ENCODE measurements at places on chromosomes 3 and 15.

GRCh38 chr15:34808016-34808415 is 12.7 kb upstream of the ACTC1 start:
- no peak overlapping the region for H3K27ac ChIP-seq
- peak; percentile 12 for DNase-seq
- H3K27me3 ChIP-seq = no peaks in the 10 kb centered on the region
- no peak overlapping the region for H3K4me3 ChIP-seq

- H3K27me3 ChIP-seq = no peaks in the 10 kb centered on the region
- no peak overlapping the region for H3K4me3 ChIP-seq
- H3K27ac ChIP-seq = no peak overlapping the region
- H3K4me1 ChIP-seq = no peaks in the 10 kb centered on the region
- no peak for DNase-seq
- no peaks in the 10 kb centered on the region for H3K36me3 ChIP-seq
These were observed 4.6 kb downstream of the MYH15 start for GRCh38 chr3:108505811-108506210.

- no peaks in the 10 kb centered on the region for H3K4me1 ChIP-seq
- no peak overlapping the region for H3K27ac ChIP-seq
- DNase-seq = no peak
- no peaks in the 10 kb centered on the region for H3K27me3 ChIP-seq
- H3K36me3 ChIP-seq = no peaks in the 10 kb centered on the region
These were observed 33.8 kb upstream of the IGF2BP2 start for GRCh38 chr3:185858502-185859225.

DNA sequence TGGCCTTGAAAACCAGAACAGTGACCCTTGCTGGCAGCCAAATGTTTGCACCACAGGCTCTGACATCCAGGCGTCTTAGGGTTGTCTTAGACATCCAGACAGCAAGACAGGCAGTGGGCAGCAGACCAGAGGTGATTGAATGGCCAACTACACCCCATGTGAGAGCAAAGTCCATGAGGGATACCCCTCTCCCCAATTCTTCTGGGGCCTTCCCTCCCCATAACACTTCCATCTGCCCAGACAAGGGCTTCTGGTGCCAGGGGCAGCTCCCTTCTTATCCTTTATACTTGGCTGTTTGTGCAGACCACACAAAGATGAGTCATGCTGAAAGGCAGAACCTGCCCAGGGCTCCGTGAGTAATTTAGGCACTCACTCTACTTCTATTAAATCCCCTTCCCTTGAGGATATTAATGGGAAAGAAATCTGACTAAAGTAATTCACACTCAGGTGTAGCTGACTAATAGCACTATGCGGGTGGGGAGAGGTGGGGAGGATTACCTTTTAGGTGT is 257.9 kb downstream of the UACA start:
- peak; percentile 88 for DNase-seq
- peaks cover 43% of the 10 kb centered on the region for H3K27me3 ChIP-seq
- peaks cover 38% of the 10 kb centered on the region for H3K4me1 ChIP-seq
- H3K4me3 ChIP-seq = no peak overlapping the region
- no peak overlapping the region for H3K27ac ChIP-seq

GRCh38 chr3:96619475-96619874 is 194.9 kb upstream of the EPHA6 start:
- no peaks in the 10 kb centered on the region for H3K4me1 ChIP-seq
- H3K36me3 ChIP-seq = no peaks in the 10 kb centered on the region
- no peak overlapping the region for H3K27ac ChIP-seq
- H3K4me3 ChIP-seq = no peak overlapping the region

GRCh38 chr3:157418104-157418503 is 18.5 kb upstream of the PTX3 start:
- H3K36me3 ChIP-seq = no peaks in the 10 kb centered on the region
- peaks cover 6% of the 10 kb centered on the region for H3K4me1 ChIP-seq
- H3K4me3 ChIP-seq = no peak overlapping the region
- no peaks in the 10 kb centered on the region for H3K27me3 ChIP-seq

GRCh38 chr3:170714562-170715535 is 129.0 kb upstream of the SLC7A14 start:
- peaks cover 3% of the 10 kb centered on the region for H3K4me1 ChIP-seq
- H3K36me3 ChIP-seq = no peaks in the 10 kb centered on the region
- H3K27me3 ChIP-seq = no peaks in the 10 kb centered on the region
- DNase-seq = peak; percentile 79

- no peak overlapping the region for H3K27ac ChIP-seq
- H3K4me1 ChIP-seq = no peaks in the 10 kb centered on the region
- H3K4me3 ChIP-seq = no peak overlapping the region
- peaks cover 75% of the 10 kb centered on the region for H3K27me3 ChIP-seq
These were observed 55.3 kb downstream of the LINGO1 start for GRCh38 chr15:77577366-77577950.

DNA sequence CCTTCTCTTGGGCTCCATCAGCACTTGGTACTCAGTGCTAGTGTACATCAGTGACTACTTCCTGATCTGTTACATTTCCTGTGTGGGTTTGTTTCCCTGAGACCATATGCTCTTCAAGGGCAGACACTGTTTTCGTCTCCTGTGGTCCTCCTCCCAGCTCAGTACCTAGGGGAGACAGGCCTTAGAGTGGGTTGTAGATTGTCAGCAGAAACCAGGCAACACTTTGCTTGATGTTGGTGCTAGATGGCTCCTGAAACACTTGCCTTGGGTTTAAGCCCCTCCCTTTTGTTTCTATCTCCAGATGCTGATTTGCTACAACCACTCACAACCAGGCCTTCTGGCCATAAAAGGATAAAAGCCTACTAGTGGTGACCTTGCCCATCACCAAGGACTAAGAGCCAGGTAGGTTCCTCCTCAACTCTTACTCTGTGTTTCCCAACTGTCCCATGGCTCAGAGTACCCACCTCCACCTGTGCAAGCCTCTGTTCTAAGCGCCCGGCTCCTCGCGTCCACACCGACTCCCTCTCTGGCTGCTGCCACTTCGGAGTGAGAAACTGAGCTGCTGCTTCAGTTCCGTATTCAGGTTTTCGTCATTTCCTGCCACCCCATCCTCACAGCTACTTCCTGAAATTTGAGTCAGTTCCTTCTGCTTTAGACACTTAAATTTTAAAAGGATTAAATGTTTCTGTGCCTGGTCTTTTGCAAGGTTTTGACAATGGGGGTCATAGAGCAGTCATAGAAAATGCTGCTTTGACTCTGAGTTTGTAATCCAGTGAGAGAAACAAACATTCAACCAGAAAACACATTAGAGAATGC is at the start of gene HCLS1:
HCLS1 (minus strand) TSS at position 548 of the 816 bp plus-strand sequence. CDS start 2,556 bp downstream, outside the sequence.
- H3K36me3 ChIP-seq = peaks cover 22% of the 10 kb centered on the region
- H3K4me1 ChIP-seq = no peaks in the 10 kb centered on the region
- H3K27me3 ChIP-seq = no peaks in the 10 kb centered on the region

GRCh38 chr3:150751781-150752263 is 11.1 kb downstream of the SIAH2 start:
- H3K4me1 ChIP-seq = peaks cover 5% of the 10 kb centered on the region
- H3K4me3 ChIP-seq = no peak overlapping the region
- H3K27ac ChIP-seq = no peak overlapping the region
- peaks cover 11% of the 10 kb centered on the region for H3K36me3 ChIP-seq
- no peak for DNase-seq

DNA sequence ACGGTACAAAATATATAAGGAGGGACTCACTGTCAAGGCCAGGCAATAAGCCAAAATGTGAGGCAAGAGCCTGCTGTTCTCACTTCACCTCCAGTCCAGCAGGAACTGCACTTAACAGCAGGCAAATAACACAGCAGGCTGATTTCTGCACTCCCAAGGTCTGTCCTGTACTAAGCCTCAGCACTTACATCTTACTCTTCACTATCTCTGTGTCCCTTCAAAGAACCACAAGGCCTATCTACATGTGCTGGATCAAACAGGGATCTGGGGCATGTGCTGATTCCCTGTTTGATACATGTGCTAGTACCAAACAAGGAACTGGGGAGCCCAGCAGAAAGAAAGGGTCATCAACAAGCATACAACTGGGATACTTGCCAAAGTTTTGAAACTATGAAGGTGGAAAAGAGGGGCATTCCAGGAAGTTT is 22.2 kb downstream of the UACA start:
- peak overlapping the region; percentile 46 for H3K27ac ChIP-seq
- peaks cover 4% of the 10 kb centered on the region for H3K4me1 ChIP-seq
- DNase-seq = peak; percentile 88
- no peak overlapping the region for H3K4me3 ChIP-seq
- H3K27me3 ChIP-seq = no peaks in the 10 kb centered on the region
